ENCODE measurements at places on chromosomes 1 and 21. TPM values are rescaled to one million over a fixed set of nuclear protein-coding genes. Genes with fewer than 3 reads are reported as not detected.

Gene SERPINC1
- total RNA-seq, result 3.7 TPM

Gene CRNN
- total RNA-seq, result 0.21 TPM

Gene GJA8
- total RNA-seq, result not detected

Gene CGN
- total RNA-seq, result not detected

Gene KRTAP12-2
- total RNA-seq, result not detected

- no peaks in the 10 kb centered on the region for H3K27me3 ChIP-seq
- DNase-seq, result no peak
- no peak overlapping the region for H3K4me3 ChIP-seq
- peaks cover 19% of the 10 kb centered on the region for H3K36me3 ChIP-seq
Observed at GRCh38 chr1:202130297-202130721, 7.6 kb downstream of the GPR37L1 start.

DNA sequence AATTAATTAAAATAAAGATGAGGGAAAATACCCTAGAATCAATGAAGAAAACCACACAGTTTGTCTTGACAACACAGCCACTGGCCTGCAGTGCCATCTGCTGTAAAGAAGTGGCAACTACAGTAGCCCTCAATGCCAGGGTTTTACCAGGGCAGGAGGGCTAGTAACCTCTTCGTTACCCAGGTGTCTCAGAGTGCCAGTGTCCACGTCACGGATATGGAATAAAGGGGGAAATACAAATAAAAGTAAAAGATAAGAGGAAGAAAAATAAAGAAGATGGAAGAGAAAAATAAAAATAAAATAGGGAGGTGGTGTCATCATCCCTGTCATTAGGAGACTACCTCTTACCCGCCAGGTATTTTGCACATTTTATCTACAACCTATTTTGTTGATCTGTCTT is 14.2 kb upstream of the SLC44A3 start:
- no peak overlapping the region for H3K27ac ChIP-seq
- H3K4me3 ChIP-seq, result no peak overlapping the region
- no peaks in the 10 kb centered on the region for H3K27me3 ChIP-seq
- H3K4me1 ChIP-seq, result peaks cover 12% of the 10 kb centered on the region
- no peak for DNase-seq

DNA sequence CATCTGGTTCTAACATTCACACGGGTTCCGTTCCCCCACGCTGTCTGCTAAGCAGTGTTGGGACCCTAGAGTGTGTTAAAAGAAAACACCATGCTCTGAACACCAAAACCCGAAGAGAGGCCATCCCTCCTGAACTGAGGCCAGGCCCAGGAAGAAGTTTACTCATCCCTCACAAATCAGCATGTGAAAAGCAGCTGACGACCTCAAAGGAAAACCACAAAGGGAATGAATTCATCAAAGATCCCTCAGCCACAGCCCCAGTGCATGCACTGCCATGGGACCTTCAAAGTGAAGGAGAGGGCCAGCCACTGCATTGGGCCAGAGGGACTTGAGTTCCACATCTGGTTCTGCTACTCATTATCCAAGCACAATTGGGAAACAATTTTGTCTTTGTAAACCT is 7.0 kb upstream of the PSEN2 start:
- no peak for DNase-seq
- no peaks in the 10 kb centered on the region for H3K27me3 ChIP-seq
- H3K27ac ChIP-seq, result no peak overlapping the region
- no peak overlapping the region for H3K4me3 ChIP-seq
- H3K4me1 ChIP-seq, result no peaks in the 10 kb centered on the region
- no peaks in the 10 kb centered on the region for H3K36me3 ChIP-seq

All from ascending aorta (tissue), 2 donors.